NCI-H2029 treated with DMSO at 0.1 percent for 48 hours (cell line): ENCODE measurements at places on chromosomes 16 and 17.

DNA sequence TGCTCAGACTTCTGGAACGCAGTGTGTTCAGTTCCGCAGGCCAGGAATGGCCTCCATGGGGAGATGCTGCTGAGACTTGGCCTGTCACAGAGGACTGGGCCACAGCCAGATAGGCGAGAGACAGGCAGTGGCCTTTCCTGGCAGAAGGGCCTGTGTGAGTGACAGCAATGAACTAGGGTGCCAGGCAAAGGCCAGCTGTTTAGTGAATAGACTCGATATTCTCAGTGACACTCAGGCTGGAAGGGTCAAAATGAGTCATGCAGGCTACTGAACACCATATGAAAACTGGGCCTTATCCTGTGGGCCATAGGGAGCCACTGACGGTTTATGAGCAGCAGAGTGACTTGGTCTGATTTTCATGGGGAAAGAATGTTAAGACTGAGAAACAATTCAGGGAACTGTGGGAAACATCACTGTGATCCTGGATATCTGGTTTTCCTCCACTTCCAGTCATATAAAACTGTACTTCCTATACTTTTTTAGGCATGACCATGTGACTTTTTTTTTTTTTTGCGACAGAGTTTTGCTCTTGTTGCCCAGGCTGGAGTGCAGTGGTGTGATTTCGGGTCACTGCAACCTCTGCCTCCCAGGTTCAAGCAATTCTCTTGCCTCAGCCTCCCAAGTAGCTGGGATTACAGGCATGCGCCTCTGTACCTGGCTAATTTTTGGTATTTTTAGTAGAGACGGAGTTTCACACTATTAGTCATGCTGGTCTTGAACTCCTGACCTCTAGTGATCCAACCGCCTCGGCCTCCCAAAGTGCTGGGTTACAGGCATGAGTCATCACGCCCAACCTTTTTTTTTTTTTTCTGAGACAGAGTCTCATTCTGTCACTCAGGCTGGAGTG is 5.2 kb upstream of the NUBP1 start:
- no peak for DNase-seq

- no peak for DNase-seq
These were observed 42.7 kb downstream of the XPO6 start for GRCh38 chr16:28168991-28169554.

GRCh38 chr17:51188271-51188833 is 22.1 kb downstream of the NME2 start:
- DNase-seq = no peak

- no peak for DNase-seq
These were observed 129.7 kb downstream of the KCNJ2 start for GRCh38 chr17:70298929-70299531.

DNA sequence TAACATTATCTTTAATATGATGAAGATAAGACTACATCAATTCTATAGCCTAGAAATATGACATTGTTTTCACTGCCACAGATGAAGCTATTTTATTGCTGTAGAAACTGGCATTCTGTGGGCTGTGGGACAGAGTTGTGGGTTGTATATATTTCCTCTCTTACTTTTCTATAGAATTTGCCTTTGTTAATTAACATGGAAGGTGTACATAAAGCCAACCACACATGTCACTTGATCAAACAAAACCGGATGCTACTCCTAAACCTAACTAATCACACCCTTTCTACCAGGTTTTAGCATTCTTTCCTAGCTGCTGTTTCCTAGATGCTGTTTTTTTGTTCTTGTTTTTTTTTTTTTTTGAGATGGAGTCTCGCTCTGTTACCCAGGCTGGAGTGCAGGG is 81.2 kb upstream of the ATP2A3 start:
- DNase-seq = no peak

DNA sequence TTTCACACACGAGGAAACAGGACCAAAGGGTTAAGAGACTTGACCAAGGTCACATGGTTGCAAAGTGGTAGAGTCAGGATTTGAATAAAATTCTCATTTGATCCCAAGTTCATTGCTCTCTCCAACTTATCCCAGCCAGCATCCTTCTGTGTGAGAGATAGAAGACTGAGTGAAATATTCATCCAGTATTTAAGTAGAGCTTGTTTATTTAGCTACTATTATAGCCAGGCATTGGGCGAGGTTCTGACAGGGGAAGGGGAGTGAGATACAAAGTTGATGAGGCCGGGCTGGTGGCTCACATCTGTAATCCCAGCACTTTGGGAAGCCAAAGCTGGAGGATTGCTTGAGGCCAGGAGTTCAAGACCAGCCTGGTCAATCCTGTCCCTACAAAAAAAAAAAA is 4.4 kb downstream of the ITGAL start:
- no peak for DNase-seq

DNA sequence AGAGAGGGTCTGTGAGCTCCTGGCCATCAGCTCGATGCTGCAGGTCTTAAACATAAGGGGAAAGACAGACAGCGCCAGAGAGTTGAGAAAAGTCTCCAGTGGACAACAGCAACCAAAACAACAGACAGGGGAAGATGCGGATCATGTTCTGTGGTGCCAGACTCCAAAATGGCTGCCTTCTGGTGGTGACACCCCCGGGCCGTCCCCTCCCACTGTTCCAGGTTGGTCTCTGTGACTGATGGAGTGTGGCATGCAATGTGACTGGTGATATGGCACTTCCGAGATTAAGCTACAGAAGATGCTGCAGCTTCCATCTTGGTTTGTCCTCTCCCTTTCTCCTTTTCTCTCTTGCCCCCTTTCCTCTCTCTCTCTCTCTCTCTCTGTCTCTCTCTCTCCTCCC is 40.4 kb upstream of the RBFOX3 start:
- DNase-seq = no peak

GRCh38 chr17:59046192-59046591 is 60.5 kb downstream of the TRIM37 start:
- DNase-seq = no peak

GRCh38 chr16:84442416-84443145 is 61.9 kb downstream of the MEAK7 start:
- no peak for DNase-seq

- DNase-seq = no peak
These were observed 4.1 kb downstream of the PAM16 start for GRCh38 chr16:4347010-4347409.

DNA sequence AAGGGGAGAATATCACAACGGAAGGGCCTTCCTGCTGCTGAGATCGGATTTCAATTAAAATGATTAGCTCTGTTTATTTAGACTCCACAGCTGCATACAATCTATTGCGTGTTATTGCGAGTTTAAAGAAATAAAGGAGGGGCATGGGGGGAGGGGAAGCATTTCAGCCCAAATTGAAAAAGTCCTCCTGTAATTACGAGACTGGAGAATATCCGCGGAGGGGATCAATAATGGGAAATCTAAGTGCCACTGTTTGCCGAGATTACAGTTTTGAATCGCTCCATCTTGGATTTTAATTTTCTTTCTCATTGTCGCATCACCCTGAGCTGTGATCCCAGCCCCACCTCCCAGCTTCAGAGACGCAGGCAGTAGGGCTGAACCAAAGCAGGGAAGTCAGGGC is 15.7 kb upstream of the RPL38 start:
- no peak for DNase-seq

DNA sequence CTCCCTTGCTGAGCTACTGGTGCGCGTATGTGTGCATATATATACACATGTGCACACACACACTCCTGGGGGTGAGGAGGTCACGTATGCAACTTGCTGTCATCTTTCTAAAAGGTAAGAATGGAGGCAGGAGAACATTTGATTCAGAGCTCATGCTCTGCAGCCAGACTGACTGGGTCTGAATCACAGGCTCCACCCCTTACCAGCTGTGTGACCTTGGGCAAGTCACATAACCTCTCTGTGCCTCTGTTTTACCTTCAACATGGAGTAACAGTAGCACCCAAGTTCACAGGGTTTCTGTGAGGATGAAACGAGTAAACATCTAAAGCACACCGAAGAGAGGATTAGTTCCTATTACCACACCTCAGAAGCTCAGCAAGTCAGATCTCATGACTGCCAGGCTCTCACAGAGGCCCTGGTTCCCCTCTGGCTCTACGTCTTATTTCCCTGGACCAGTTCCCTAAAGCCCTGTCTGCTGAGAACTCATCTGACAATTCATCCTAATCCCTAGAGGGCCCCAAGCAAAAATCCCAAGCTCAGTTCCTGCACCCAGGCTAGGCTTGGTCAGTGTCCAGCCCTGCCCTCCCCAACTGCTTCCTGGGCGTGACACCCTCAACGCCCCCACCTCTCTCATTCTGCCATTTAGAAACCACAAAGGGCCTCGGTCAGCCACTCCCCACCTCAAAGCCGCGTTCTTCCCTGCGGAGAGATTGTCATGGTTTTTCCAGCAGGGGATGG is 28.7 kb downstream of the ABR start:
- DNase-seq = no peak

- DNase-seq = peak; percentile 46
These were observed 1.9 kb upstream of the SNAI3 start for GRCh38 chr16:88688013-88688778.

DNA sequence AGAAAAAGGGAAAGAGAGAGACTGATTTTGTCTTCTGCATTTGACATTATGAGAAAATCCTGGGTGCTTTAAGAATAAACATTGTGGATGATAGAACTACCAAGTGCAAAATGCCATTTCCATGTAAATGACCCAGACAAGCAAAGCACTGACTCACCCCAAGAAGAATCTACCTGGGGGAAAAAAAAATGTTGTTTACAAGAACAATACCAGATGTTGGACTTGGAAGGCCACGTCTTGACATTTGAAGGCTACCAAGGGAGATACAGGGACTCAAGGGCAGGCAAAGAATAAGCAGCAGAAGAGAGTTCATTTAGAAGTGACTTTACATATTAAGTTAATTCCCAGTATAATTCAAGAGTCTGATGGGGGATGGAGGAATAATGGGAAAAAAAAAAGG is 125.3 kb downstream of the TMEM114 start:
- no peak for DNase-seq

DNA sequence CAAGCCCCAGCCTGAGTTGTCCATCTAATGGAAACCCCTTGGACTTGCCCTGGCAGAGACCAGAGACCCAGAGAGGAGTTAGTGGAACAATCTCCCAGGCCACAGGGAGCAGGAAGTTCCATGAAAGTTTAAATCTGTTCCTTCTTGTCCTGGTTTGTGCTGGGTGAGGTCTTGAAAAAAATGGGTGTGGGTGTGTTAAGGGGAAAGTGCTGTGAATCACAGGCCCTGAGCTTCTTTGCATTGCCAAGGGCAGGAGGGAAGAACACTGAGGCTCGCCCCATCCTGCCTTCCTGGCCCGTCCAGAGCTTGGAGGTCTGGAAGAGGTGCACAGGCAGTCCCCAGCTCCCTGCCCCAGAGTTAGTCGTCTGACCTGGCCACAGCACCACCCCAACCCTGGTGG is 2.3 kb downstream of the ADORA2B start:
- DNase-seq = no peak

DNA sequence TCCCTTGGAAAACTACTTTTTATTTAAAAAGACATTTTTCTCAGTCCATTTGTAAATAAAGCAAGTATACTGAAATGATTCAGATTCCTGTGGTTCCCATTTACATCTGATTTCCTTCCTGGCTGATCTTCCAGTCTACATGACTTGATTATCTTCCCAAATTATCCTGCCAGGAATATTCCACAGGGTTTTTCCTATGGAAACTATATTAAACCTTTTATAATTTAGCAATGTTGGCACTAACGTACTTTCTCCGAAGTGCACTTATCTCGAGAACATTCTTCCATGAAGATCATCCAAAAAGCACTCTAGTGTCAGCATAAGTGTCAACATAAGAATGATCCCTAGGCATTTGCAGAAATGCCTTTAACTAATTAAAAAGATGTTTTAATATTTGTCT is 347.7 kb upstream of the KIF2B start:
- no peak for DNase-seq

DNA sequence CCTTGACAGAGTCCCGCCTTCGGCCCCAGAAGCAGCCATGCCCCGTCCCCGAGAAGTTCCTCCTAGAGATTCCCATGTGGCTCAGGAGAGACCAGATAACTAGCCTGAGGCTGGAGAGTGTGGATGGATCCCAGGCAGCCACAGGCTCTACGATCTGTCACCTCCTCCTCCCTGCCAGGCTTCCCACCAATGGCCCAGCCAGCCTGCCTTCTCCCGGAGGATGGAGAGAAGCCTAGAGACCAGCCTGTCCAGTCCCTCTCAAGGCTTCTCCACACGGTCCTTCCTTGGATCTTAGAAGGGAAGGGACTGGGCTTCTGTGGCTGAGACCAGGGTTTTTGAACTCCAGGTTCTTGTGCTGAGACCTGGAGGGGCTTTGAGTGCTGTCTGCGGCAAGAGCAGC is 1.6 kb upstream of the SMTNL2 start:
- DNase-seq = no peak

DNA sequence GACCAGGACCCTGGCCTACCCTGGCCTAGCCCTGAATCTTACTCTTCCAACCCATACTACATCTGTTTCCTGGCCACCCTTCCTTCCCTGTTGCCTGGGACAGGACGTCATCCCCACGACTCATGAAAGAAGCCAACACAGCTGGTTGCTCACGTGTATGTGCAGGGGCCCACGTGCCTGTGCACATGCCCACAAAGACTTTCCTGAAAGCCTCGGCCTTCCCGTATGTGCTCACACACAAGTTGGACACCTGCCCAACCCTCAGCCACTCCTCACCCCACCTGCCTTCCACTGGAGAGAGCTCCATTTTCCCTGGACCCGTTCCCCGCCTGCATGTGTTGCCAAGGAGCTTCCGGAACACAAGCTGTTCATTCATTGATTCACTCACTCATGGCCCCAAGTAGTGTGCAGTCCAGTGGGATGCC is 7.0 kb downstream of the PLXDC1 start:
- DNase-seq = peak; percentile 88

DNA sequence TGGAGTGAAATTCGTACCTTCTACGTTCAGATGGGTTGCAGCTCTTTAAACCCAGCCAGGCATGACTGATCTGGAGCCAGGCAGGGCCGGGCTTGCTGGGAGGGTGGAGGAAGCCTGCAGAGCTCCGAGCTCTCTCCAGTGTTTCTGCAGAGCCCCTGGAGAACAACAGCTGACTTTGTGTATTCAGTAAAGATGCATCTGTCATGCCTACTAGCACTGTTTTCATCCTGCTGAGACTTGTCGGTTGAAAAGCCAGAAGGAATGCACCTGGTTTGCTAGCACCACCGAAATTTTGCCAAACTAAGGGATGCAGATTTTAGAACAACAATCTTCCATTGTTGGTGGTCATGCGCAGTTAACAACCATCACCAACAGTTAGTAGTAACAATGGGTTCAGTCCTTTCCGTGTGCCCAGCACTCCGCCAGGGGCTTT is 22.4 kb upstream of the SCNN1B start:
- peak; percentile 31 for DNase-seq

DNA sequence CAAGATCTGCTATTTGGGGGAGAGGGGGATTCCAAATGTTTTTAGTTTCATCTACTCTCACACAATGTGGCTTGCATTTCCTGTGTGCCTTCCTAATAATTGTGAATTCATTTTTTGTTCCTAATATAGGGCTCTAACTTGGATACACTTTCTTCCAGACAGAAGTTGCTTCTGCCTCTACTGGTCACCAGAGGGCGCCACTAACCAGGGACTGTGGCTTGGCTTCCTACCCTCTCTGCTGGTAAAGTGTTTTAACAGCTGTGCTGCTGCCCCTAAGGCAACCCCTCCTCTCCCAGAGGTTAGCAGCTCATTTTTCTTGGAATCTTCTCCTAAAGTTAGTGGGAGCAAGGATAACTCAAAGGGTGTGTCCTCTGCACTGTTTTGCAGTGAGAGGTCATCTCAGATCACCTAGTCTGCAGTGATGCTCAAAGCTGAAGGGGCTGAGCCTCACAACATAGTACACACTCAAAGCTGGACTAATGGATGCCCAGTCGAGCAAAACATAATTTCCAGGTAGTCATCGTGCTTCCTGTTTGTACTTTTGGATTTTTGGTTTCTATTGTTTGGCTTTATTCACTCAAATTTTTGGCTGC is 5.0 kb upstream of the PRSS54 start:
- no peak for DNase-seq
